ENCODE measurements at places on chromosomes 4 and X. TPM values are rescaled to one million over a fixed set of nuclear protein-coding genes. Genes with fewer than 3 reads are reported as not detected.

The TNIP3 gene
- total RNA-seq: 1.9 TPM

The CACNA1F gene
- total RNA-seq: not detected

The ASB5 gene
- 0.12 TPM for total RNA-seq

The SCML2 gene
- total RNA-seq: 5.8 TPM

GRCh38 chrX:133792198-133792953 is 193.0 kb downstream of the GPC3 start:
- peak; percentile 47 for DNase-seq

- DNase-seq: no peak
Measured at GRCh38 chrX:93422693-93423092, 250.7 kb downstream of the NAP1L3 start.

- DNase-seq: no peak
Measured at GRCh38 chr4:3254302-3255131, 5.6 kb downstream of the MSANTD1 start.

DNA sequence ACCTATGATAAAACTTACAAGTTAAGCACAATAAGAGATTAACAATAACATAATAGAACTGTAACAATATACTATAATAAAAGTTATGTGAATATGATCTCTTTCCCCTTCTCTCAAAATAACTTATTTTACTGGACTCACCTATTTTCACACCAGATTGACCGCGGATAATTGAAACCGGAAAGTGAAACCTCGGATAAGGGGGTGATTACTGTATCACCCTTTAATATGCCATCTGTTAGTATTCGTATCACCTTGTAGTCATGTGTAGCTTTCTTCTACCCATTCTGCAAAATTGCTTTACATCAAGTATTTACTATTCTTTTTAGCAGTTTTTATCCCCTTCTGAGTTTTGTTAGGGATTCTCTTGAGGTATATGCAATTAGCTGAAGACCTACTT is 1.8 kb downstream of the SPCS3 start:
- DNase-seq: no peak

DNA sequence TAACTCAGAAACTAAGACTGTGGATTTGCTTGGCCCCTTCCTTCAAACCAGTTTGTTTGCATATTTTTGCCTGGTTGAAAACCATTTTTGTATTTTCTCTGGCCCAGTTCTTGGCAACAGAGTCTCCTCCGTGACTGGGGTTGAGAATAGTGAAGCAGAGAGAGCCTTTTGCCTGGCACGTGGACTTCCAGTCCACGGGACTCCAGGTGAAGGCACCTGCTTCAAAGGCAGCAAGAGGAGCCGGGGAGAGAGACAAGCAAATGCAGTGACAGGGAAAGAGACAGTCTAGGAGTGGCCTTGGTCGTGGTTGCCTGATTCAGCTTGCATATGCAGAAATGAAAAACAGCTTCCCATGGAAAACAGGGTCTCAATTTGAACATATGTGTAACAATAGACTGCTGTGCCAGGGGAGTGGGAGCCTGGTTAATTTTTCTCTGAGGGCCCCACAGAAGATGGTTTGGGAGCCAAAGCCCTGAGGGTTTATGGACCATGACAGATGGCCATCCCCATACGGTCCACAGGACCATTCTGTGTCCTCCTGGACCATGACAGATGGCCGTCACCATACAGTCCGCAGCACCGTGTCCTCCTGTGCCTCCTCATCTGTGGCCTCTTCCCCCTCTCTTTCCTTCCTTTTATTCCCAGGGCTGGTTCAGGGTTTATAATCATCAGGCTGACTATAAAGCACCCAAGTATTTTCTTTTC is 272.2 kb upstream of the RASGEF1B start:
- no peak for DNase-seq

DNA sequence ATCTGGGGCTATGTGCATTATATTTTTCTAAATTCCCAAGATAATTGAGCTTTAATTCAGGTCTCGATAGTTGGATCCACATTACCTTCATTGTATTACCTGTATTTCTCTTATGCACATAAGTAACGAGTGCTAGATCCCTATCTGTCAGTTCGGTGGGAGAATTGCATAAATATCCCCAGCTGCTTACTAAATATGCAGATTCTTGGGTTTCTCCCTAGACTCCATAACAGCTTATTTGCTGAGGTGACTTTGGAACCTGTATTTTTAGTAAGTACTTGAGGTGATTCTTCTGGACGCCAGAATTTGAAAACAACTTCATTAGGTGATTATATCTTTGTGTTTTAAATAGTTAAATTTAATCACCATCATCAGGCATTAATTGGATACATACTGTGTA is 15.0 kb downstream of the UGT8 start:
- DNase-seq: no peak

- peak; percentile 59 for DNase-seq
Measured at GRCh38 chrX:30060718-30061117, 154.6 kb upstream of the MAGEB2 start.

- no peak for DNase-seq
Measured at GRCh38 chrX:154135458-154136229, 8.4 kb upstream of the OPN1LW start.

Data from A172 (cell line).